NCI-H446 (cell line): ENCODE measurements at places on chromosomes 13 and 19.

DNA sequence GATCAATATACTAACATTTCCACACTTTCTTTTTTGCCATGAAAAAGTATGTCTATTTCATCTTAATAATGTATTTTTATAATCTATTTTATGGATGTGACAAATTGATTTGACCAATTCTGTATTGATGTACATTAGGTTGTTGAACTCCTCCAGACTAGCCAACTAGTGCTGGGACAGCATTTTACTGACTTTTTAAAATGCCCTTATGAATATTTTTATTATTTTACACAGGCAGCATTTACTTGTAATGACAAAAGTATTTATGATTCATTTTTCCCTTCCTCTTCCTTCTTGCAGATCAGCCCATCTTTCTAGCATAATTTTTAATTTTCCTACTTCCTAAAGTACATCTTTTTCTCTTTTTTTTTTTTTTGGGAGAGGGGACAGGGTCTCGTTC lies 918 bp upstream of the FUZ start:
- no peak for DNase-seq

- DNase-seq, result no peak
Measured at GRCh38 chr19:42255766-42256745, 1.1 kb upstream of the ERF start.

- peak; percentile 21 for DNase-seq
Measured at GRCh38 chr13:49292742-49293486, 45.2 kb downstream of the CDADC1 start.

GRCh38 chr13:55761986-55762385 lies 1378.7 kb upstream of the PRR20A start:
- DNase-seq, result no peak

GRCh38 chr19:3186160-3186688 lies 494 bp downstream of the NCLN start:
- DNase-seq, result no peak

- no peak for DNase-seq
Measured at GRCh38 chr19:11581740-11582139, 4.3 kb upstream of the ACP5 start.

DNA sequence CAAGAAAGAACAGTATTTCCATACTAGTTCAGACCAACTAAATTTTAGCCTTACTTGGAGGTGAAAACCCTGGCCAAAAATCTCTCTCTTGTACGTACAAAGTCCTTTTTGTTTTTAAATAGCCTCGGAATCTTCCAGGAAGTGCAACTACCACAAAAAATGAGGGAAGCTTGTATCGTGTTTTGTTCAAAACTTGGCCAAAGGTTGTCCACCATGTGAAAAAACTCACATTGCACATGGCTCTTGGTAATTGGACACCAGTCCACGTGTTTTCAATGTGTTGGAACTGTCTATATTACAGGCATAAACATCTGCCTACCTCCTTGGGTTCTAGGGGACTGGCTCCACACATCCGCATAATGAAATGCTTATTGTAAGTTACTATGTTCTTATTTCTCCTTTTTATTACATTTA lies 15.2 kb upstream of the STRN4 start:
- DNase-seq, result no peak

GRCh38 chr19:4732680-4733114 lies 9.1 kb upstream of the DPP9 start:
- peak; percentile 70 for DNase-seq

- peak; percentile 15 for DNase-seq
Measured at GRCh38 chr19:11423791-11424181, 4.7 kb upstream of the RGL3 start.

DNA sequence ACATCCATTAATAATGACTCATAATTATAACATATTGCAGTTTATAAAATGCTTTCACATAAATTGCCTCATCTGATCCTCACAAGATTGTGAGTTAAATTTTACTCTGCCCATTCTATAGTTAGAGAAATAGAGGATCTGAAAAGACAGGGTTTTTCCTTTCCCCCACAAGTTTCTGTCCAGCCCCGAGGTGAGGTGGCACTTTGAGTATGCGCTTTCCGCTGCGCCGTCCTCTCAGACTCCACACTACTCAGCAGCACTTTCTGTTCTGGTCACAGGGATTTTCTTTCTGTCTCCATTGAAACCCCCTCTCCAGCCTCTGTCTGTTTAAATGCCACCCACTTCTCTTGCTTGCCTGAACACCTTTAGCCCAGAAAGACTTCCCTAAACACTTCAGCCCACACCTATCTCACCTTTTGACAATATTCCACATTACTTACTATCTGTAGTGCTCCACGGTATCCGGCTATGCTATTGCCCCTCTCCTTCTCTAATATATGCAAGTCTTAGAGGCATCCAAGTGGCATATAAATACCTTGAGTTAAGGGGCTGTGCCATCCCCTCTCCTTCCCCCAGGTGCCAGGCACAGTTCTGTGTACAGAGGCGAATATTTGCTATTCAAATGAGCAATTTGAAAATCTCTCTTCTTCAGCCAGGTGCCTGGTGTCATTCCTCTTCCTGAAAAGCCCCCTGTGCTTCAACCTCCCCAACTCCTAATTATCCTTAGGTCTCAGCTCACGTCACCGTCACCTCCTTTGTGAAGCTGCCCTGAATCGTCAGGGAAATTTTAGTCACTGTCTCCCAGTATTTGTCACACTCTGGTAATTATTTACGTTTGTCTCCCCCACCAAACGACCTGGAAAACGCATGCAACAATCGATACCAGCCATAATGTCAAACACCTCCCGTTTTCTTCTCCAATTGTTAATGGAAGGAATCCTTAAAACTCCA lies 268.7 kb downstream of the NHLRC3 start:
- DNase-seq, result no peak

DNA sequence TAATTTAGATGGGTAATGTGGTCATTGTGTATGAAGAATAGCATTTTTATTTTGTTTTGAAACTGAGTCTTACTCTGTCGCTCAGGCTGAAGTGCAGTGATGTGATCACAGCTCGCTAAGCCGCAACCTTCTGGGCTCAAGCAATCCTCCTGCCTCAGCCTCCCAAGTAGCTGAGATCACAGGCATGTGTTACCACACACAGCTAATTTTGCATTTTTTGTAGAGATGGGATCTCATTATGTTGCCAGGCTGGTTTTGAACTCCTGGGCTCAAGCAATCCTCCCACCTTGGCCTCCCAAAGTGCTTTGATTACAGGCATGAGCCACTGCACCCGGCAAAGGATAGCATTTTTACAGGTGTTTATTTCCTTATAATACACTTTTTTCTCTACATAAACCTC lies 36.6 kb downstream of the SERTM1 start:
- DNase-seq, result no peak

DNA sequence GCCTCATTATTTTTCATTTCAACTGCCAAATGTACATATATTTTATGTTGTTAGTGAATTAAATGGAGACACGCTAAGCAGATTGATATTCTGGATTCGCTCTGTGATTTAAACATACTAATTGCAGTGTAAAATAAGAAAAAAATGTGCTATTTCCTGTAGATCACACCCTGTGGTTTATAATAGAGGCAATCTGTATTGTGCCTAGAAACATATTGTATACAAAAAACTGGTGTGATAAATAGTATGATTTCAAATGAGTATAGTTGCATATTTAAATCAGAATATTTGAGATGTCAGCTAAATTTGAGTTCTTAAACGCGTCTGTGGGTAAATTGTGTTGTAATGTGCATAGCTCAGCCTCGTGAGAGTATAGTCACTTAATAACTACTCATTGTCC lies 643.9 kb downstream of the TBC1D4 start:
- no peak for DNase-seq

DNA sequence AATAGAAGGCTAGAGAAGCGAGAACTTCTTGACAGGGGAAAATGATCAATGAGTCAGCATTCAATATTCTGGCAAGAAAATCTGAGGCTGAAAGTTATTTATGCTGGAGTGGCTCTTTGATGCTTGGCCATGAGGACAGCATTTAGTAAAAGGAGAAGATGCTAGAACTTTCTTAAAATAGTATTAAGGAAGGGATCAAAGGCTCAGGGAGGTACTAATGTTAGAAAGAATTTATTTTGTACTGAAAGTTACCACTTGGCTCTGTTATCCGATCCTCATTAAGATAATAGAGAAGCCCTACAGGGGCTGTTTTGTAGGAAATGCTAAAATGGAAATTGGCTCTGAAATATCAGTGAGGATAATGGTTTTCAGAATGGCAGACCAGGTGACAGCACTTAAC lies 1774.6 kb upstream of the PCDH20 start:
- no peak for DNase-seq

DNA sequence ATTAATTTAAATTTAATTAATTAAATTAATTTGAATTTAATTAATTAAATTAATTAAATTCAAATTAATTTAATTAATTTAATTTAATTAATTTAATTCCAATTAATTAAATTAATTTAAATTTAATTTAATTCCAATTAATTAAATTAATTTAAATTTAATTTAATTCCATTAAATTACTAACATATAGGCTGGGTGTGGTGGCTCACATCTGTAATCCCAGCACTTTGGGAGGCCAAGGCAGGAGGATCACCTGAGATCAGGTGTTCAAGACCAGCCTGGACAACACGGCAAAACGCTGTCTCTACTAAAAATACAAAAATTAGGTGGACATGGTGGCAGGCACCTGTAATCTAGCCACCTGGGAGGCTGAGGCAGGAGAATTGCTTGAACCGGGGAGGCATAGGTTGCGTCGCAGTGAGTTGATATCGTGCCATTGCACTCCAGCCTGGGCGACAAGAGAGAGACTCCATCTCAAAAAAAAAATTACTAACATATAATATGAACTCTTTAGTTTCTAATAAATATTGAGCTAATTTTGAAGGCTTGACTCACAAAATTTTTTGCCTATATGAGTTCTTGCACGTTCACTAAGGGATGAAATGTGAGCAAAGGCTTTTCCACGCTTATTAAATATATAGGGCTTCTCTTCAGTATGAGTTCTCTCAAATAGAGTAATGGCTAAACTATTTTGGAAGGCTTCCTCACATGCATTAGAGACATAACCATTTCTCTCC lies 9.0 kb upstream of the USP29 start:
- no peak for DNase-seq

DNA sequence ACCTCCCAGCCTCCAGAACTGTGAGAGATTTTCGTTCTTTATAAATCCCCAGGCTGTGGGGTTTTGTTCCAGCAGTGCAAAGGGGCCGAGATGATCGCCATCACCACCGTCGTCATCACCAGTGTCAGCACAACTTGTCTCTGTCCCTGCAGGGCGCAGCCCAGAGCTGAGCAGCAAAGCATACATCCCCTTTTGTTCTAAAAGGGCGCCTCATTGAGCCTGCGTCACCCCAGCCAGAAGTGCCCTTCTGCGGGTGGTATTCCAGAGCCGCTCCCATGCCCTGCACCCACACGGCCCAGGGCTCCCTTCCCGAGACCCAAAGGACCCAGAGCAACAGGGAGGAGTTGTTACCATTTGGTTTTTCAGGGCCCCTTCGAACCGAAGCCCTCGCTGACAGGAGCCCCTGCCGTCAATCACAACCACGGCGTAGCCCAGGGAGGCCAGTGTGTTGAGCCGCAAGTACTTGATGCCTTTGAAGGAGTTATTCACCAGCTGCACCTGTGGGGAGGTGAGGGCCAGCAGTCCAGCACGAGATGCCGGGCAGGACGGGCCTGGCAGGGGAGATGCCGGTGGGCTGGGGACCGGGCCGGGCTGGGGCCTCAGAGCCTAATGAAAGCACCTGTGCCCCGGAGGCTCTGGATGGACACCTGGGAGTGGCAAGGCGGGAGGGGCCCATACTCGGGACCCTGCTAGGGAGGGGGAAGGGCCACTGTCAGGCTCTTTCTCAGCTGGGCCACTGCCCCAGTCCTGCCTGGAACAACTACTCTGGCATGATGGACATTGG lies 14.4 kb upstream of the MYDGF start:
- no peak for DNase-seq

- no peak for DNase-seq
Measured at GRCh38 chr19:37095859-37096258, 17.6 kb downstream of the ZNF420 start.

DNA sequence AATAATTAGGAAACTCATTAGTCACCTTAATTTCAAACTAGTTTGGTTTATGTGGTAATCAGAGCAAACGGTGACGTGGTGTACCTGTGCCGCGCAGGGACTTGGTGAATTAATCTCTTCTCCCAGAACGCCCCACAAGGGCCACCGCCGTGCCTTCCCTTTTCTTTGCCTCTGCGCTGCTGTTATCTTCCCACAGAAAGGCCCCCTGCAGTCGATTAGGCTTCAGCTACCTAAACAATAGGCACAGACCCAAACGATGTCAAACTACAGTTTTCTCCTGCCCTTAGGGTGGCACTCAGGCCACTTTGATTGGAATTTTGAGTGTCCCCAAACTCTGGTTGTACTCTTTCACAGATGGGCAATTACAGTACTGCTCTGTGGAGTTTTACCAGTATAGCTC lies 115.5 kb downstream of the GGACT start:
- no peak for DNase-seq
